RWPE1 (cell line): ENCODE measurements at places on chromosomes 3 and 15.

DNA sequence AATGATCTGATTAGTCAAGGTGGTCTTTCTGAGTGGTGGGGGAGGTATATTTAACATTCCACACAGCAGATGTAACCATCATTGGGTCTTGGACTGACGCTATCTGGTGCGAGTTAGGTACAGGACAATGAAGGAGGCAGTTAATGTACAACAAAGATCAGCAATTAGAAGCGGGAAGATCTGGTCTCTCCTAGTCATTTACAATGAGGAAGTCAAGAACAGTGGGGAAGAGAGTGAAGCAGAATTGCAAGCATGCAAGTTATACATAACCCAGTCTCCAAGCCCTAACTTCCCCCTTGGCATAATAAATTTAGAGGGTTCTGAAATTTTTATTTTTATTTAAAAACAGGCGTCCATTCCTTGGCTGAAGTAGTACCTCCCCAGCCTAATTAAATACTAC is 14.1 kb downstream of the GPD1L start:
- DNase-seq, result no peak

DNA sequence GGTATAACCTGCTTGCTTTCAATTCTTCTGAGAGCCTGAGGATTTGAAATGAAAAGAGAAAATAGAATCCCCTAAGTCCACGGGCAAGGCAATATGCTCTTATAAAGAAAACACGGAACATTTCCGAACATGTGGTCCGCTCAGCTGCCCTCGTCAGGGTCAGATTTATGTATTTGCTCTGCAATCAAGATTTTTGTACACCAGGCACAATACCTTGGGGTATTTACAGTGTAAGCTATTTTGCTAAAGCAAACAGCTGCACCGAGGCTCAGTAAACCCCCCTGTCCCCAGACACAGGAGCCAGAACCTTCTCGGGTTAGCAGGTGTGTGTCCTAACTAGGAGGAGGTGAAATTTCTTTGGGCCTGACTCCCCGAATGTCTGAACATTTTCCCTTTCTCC is 155.8 kb upstream of the LRIG1 start:
- no peak for DNase-seq

- DNase-seq, result no peak
Measured at GRCh38 chr3:70712449-70713082, 400.1 kb upstream of the MDFIC2 start.

- DNase-seq, result no peak
Measured at GRCh38 chr3:190863119-190863465, 598 bp upstream of the GMNC start.

GRCh38 chr15:75051191-75051608 is 27.8 kb downstream of the PPCDC start:
- no peak for DNase-seq

DNA sequence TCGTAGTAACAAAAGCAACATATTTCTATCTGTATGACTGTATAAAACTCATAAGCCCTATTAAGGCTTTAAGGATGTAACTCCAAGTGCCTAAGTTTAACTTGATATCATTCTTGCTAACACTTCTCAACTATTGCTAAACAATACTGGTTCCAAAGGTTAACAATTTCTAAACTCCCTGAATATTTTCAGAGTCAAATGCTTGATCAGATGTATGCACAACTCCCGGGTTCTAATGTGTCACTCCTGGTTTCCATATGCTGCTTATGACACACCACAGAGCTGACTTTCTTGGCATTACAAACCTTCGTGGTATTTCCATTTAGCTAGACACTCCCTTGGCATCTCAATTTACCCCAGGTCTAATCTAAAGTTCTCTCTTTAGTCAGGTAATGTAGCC is 26.3 kb downstream of the DZIP1L start:
- peak; percentile 66 for DNase-seq
